Stimulated activated naive CD4-positive, alpha-beta T cell (primary cell): ENCODE measurements at places on chromosomes 7 and 10.

DNA sequence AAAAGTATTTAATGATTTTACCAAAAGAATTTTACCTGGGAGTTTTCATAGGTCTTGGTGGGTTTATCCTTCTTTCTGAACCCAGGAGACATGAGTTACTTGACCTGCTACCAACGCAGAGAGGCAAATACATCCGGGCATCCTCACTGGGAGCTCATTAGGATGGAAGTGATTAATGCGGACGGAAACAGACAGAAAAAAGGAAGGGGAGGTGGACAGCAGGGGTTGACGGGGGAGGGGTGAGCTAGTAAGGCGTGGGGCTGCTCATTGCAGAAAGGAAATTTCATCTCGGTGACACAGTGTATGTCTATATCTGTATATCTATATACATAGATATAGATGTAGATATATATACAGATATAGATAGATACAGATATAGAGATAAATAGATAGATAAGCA is 408.2 kb upstream of the ADARB2 start:
- DNase-seq: no peak

- no peak for DNase-seq
Observed at GRCh38 chr10:1737222-1738061, at the start of gene ADARB2. Gene ADARB2 (minus strand): TSS chr10:1737525.

DNA sequence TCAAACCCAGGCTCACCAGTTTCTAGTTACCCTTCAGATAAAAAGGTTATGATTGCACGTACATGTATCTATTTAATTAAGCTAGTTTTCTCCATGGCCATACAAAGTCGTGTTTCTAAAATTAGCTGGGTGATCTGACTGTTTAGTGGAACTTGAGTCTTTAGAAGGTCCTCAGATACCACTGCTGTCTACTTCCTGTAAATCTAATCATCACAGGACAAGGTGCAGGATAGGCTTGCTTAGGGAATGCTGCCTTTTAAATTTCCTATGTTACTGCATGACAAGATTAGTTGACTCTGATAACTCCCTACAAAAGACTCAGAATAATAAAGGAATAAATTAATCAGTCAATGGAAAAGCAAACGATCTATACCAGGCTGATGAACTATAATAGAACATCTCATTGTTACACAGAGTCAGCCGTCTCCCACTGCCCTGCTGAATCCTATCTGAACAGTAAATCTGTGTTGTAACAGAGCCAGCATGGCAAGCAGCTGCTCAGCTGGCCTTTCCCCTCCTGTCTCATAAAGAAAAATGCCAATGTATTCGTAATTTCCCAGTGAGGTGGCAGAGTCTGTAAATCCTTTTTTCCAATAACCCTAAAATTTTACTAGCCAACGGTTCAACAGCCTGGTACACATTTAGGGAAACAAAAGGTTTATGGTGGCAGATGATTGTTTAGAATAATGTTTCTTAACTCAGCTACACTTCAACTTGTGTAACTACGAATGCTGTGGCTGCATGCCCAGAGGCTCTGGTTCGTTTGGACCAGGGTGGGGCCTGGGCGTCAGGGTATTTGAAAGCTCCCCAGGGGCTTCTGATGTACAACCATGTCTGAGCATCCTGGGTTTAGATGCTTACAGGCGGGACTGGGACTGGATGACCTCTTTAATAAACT is 318.0 kb downstream of the PAXIP1 start:
- no peak for DNase-seq

- DNase-seq: no peak
Observed at GRCh38 chr7:40348126-40348728, 213.4 kb downstream of the SUGCT start.

DNA sequence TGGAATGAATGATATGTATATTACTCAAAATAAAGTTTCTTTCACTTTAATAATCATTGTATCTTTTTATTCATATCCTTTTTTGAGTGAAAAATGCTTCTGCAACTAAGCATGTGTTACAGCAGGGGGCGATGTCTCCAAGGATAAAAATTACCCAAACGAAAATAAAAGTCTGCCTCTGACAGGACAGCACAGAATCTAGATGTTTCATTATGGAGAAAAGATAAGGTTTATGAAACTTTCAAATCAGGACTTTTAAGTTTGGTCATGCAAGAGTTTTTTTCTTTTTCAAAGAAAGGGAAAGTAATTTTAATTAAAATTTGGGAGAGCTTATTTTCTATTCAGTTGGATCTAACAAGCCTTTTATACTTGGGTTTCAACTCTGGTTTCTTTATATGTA is 48.4 kb downstream of the TES start:
- DNase-seq: peak; percentile 22

- no peak for DNase-seq
Observed at GRCh38 chr7:100687751-100688300, 6.2 kb downstream of the GIGYF1 start.

GRCh38 chr7:12949060-12949931 is 261.9 kb downstream of the ARL4A start:
- no peak for DNase-seq

DNA sequence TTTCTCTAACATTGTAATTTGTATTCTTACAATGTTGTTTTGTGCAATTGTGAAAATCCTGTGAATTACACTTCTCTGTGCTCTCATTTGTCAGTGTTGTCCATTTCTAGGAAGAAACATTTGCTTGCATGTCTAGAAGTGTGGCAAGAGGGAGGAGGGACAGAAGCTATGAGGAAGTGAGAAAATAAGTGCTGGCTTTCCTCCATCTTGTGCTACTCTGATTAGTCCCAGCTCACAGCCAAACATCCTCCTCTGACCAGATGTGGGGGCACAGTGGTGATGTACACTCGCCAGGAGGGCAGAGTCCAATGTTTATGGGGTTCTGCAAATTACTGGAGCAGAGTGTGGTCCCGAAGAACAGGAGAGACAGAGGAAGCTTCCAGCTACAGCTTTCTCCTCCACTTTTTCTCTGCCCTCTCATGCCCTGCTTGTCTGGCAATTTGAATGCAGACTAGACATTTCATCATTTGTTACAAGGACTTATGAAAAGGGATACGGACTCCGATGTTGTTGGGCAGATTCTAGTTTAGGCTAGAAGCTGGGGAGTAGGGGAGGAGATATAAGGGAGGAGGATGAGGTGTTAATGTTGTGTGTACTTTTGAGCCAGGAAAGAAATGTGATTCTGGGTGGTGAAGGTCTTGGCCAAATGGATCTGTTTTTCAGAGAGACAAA is 131.0 kb upstream of the C1GALT1 start:
- DNase-seq: no peak

- no peak for DNase-seq
Observed at GRCh38 chr7:110922906-110923305, 168.0 kb upstream of the LRRN3 start.

DNA sequence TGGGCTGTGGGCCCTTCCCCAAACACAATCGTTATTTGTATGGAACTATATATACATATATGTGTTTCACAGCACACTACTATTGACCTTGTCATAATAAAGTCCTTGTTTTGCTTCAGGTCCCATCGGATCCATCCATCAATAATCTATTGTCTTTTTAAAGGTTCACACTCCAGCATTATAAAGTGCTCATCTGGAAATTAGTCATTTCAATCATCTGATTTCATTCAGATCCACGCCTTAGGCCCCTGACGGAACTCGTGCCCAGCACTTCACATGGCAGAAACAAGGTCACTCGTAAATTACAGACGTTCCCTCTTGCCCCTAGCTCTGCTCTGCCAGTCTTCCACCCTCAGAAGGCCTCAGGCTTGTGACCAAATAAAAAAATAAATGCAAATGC is 133.1 kb upstream of the PPP2R2D start:
- DNase-seq: no peak

DNA sequence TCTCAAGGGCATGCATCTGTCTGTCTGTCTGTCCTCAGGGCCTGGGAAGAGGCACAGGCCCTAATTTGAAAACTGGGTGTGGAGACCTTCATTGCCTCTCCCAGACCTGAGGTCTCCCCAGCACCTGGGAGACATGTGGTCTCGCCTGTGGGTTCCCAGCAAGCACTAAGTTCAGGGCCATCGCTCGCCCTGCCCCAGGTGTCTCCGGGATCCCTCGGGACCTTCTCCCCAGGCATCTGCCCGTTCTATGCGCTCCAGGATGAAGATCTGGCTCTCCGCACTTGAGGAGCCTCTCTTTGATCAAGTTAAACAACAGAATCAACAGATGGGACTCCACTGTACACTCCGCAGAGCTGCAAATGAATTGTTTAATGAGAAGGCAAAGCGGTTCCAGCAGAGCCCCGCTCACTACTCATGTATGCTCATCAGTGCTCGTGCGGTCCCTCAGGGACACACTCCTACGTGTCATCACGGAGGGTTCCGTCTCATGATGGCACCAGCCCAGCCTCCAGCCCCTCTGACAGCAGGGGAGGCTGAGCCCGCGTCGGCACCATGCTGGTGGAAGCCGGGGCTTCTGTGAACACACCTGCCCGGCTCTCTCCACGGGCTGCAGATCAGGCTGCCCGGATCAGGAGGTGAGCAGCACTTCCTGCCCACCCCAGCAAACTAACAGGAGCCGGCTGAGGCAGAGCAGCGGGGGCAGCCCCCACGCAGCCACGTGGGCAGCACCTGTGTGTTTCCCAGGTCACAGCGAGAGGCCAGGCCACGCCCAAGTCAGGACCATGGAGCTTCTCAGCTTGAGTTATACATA is 132.8 kb downstream of the TCERG1L start:
- no peak for DNase-seq

DNA sequence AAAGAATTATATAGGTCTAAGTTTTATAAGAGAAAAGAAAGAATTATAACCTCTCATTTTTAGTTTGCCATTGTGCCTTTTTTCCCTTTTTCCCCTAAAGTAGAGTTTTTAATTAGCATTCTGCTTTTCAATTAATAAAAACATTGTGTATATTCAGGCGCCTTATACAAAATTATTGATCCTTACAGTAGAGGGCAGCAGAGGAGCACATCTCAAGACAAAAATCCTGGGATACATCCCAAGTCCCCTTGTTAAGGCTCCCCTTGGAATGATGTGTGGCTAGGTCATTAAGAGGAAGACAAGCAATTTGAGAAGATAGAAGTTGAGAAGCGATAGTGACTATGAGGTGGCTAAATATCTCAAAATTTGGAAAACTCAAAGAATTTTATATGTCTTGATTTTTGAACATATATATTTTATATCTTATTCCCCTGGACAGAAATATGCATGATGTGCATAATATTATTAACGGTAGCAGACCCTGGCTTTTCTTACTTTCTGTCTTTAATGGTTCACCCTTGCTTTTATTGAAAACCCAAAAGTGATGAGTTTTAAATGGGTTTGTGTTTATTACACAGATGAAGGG is 19.1 kb upstream of the TPK1 start:
- DNase-seq: no peak

GRCh38 chr10:6327961-6328698 is 125.4 kb downstream of the PFKFB3 start:
- no peak for DNase-seq

- DNase-seq: no peak
Observed at GRCh38 chr10:21625623-21626229, 91.7 kb downstream of the MLLT10 start.

DNA sequence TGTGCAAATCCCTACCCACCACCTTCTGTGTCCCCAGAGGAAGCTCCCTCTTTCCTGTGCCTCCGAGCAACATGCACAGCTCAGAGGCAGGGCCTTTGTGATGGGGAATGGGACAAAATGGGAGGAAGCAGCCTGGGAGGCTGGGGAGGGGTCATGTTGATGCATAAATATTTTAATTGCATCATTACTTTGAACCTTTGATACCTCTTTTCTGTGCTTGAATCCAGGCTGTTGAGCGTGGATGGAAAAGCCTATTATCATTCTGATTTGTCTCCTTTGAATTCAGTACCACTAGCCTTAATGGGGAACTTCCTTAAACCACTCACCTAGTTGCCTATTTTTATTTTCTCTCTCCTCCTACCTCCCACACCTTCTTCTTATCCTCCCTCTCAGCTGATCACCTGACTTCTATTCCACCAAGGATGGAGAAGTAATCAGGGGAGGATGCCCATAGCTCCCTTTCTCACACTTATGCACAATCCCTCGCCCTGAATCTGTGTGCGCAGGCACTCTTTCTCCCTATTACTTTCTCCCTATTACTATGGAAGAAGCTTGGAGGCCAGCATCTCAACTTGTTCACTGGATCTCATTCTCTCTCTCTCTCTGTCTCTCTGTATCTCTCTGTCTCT is 78.5 kb downstream of the SEC61G start:
- no peak for DNase-seq

- DNase-seq: no peak
Observed at GRCh38 chr7:9921326-9921725, 1052.3 kb upstream of the PHF14 start.

GRCh38 chr7:80646083-80646865 is 7.8 kb downstream of the CD36 start:
- DNase-seq: no peak

GRCh38 chr7:37601321-37601720 is 82.2 kb upstream of the GPR141 start:
- no peak for DNase-seq

DNA sequence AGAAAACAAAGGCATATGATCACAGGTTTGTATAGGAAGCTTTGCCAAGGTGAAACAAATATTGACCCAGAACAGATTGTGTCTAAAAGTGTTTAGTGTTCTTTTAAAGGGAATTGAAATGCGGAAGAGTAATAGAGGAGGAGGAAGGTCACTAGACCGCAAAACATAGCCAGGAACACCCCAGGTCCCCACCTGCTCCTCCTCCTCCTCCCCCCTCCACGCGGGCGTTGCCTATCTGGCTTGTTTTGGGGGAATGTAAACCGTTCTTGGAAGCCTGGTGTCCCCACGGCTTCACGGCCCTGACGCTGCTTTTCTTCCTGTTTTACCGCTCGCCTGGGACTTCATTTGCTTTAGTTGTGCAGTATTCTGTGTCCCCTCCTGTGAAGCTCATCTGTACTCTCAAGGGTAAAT is 81.0 kb upstream of the PFKP start:
- DNase-seq: no peak

GRCh38 chr7:90839727-90840291 is 243.7 kb downstream of the CDK14 start:
- DNase-seq: no peak

- no peak for DNase-seq
Observed at GRCh38 chr7:151936207-151936606, 20.0 kb upstream of the GALNTL5 start.

DNA sequence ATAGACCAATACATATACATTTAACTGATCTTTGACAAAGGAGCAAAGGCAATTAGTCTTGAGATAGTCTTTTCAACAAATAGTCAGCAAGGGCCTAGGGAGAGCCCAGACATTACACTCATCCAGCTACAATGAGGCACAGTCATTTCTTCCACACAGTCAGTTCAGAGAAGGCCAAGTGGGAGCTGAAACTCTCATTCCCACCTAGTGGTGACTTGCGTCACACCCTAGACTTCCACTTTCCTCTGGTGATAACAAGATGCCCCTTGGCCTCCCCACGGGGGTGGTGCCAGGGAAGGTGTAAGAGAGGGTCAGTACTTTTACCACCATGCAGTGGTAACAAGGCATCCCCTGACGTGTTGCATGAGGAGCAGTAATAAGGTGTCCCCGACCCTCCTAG is 8.0 kb downstream of the FRMPD2 start:
- no peak for DNase-seq
